Endothelial cell of umbilical vein (primary cell): ENCODE measurements at places on chromosomes 11 and 22.
A peak's percentile ranks its signal among the peaks of the same experiment; 100 is the strongest.

DNA sequence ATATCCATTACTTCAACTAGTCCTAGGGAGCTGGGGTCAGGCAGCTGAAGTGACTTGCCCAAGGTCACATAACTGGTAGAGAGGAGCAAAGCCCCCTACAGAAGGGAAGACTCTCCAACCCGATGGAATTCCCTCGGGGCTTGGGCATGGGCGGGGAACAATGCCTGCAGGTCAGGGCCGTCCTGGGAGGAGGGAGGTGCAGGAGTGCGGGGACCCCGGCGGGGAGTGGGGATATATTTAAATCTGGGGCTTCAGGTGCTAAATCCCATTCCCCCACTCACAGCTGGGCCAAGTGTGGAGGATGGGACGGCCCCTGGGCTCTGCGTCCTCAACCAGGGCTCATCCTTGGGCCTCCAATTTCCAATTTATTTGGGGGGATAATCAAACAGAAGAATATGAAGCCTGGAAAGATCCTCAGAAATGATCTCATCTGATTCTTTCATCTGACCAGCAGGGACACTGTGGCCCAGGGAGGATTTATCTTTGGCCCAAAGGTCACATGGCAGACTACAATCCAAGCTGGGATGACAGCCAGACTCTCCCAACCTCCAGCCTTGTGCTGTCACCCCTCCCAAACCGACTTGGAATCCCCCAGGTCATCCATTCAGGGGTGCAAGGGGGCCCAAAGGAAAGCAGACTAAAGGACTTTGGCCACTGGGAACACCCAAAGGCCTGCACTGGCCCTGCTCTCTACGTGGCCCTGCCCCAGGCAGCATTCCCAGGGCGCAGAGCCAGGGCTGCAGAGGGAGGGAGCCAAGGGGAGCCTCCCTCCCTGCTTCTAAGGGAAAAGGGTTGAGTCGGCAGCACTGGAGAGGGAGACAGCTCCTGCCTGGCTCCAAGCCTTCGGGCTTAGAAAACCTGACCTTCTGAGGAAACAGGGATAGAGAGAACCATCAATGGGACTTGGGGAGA is 8.7 kb upstream of the C1QTNF6 start:
- peak; percentile 74 for DNase-seq

DNA sequence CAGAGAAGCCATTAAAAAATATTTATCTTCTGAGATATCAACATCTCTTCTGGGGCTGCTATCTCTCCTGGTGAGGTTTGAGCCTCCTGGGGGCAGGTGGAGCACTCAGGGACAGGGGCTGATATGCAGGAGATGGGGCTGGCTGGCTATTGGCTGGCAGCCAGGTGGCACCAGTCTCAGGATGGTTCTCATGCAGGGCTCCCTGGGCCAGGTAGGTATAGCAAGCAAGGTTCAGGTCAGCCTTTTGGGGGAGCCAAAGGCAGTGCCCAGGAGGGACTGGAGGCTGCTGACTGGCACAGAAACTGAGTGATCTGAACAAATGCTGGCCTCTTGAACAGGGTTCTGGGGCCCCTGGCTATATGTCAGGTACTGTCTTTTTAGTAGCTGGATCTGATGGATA is 29.7 kb upstream of the EMSY start:
- no peak for DNase-seq

DNA sequence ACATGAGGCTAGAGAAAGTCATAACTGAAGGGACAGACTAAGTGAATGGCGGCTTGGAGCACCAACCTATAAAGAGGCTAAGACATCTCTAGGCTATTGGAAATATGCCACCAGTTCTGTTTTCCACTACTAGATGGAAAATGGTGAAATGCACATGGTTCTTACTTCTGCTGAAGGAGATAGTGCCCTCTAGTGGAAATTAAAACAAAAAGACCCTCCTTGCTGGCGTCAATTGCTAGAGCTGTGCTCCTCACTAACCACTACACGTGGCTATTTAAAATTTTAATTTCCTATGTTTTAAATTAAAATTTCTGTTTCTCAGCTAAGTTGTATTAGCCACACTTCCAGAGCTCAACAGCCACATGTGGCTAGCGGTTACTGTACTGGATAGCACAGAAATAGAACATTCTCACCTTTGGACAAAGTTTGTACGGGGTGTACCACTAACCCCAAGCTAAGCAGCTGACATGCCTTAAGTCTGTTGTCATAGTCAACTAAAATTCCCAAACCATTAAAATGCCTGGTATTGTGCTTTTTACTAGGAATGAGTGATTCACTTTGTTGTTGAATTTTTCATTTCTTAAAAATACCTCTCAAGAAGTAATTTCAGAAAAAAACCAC is 34.1 kb upstream of the CALCA start:
- DNase-seq, result peak; percentile 42

DNA sequence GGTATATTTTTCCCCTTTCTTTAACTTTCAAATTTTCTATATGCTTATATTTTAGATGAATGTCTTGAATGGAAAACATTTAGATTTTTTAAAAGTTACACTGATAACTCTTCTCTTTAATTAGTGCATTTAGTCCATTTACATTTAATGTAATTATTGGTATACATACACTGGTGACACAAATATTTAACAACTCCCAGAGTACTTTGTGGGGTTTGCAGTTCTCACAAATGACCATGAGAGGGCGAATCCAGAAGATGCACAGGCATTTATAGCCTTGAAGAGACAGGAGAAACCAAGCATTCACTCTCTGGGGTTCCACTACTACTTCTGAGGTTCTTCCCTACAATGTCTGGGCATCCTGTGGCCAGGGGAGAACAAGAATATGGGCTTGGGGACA is 125.1 kb downstream of the TIMP3 start:
- no peak for DNase-seq

DNA sequence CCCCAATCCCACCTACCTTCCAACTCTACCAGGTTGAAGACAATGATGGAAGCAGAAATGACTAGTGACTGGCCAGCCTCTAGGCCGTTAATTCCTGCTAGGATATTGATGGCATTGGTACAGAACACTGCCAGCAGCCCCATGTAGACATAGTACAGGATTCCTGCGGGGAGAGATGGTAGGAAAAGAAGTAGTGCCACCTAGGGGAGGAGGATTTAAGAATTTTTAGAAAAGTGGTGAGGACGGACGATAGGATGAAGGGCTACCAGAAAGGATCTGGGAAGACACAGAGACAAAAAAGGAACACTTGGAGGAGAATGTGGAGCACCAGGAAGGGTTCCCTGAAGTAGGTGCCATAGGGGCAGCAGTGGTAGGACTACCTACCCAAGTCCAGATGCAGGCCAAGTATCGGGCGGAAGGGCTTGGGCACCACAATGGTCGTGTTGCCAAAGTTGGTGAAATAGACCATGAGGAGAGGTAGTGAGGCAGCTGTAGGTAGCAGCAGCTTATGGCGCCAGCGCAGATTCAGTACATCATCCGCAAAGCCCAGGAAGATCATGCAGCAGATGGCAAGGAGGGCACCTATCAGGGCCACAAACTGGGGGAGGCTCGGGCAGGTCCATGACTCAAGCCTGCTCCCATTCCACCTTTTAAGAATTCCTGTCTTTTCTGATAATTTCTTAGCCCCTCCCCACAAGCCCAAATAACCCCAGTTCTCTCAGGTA is 1.2 kb downstream of the DPAGT1 start:
- DNase-seq, result peak; percentile 50

- DNase-seq, result no peak
These were observed 149.4 kb downstream of the FEZ1 start for GRCh38 chr11:125346565-125347260.

DNA sequence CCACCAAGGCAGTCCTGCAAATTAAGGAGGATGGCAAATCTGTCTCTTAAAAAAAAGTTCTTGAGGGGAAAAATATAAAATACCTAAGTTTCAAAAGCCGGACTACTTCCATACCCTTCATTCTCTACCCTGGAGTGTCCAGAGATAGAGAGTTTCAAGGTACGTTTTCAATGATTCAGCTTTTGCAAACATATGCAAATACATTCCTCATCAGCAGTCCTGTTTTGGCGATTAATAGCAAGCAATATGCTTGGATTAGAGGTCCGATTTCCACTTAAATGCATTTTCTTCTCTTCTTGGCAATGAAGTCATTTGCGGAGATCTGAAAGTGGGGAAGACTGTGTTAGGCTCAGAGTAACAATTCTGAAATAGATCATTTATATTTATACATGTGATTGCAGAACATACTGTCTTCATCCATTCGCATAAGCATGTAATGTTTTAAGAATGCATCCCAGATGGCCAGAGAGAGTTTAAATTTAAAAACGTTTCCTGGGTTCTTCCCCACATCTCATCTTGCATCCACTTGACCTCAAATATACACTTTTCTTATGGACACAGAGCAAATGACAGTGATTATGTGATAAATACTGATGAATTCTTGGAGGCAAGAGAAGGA is 13.8 kb upstream of the TFIP11 start:
- no peak for DNase-seq

GRCh38 chr22:46509416-46510089 is 27.9 kb downstream of the CELSR1 start:
- no peak for DNase-seq

DNA sequence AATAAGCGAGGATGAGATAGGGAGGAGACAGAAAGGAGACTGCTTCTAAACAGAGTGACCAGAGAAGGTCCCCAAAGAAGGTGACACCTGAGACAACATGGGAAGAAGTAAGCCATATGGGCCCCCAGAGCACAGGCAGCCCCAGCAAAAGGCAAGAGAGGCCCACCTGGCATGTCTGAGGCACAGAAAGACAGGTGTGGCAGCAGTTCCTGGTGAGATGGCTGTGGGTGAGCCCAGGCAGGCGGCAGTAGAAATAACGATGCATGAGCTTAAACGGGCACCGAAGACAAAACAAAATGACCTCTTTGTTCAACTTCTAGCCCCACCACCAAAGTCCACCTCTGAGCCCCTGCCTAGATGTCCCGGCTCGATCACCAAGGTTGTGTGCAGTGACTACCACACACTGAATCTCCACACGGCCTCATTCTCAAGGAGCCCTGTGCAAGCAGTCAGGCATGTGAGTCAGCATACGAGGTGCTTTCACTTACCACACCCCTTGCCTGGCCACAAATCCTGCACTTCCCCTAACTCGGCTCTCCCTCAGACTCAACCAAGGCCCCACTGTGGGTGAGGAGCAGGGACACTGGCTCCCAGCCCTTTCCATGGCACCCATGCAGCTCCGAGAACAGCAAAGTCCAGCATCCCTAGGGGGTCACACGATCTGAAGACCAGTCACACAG is 77.6 kb downstream of the PACSIN2 start:
- no peak for DNase-seq

DNA sequence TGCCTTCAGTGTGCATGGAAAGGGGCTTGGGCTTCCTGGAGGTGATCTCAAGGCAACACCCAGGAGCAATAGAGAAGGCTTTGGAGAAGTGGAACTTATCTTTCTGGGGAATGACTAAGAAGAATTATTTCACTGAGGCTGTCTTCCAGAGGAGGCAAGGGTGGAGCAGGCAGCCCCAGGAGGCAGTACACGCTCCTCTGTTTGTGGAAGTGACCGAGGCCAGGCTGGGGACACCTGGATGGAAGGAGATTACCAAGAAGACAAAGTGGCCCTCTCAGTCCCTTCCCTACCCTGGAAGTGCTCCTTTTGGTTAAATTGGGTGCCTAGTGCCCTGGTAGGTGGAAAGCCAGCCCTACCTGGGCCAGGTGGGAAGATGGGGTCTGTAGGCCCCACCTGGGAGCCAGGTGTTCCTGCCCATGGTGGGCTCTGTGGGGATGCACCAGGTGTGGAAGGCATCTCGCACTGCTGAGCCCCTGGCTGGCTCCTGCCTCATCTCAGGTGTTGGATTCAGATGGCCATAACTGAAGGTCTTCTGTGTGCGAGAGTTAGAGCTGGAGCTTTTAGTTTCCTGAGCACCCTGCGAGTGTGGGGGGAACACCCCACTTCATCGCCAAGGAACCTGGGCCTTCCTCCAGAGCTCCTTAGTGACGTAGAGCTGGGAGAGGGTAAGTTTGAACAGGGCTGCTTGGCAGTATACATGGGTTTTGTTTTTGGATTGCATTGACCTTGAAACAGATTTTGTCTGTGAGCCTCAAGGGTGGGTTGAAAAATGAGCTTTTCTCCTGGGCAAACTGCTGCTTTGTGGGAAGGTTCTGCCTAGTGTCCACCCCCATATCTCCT is 46.1 kb downstream of the MICAL2 start:
- no peak for DNase-seq

DNA sequence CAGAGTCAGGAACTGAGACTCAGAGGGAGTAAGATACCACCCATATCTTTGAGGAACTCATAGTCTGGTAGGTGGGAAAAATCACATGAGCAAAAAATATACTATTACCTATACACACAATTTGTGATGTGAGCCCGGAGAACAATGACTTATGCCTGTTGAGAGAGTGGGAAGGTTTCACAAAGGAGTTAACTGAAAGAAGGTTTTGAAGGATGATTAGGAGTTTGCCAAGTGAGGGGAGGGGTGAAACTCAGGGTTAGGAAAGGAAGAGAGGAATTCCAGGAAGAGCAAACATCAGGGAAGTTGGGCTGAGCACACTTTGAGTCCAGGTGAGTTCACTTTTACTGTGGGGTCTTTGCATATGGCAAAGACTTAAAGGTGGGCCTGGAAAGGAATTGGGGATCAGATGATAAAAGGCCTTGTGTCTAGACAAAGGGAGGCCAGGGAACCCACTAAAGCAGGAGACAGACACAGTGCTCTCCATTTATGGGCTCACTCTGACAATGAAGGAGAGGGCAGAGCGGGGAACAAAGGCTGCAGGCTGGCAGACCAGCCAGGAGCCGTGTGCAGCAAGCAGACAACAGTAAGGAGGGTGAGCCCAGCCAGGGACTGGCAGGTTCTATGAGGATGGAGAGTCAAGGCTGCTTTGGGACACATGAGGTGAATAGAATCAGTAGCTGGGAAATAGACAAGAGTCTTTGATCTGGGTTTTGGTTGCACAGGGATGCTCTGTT is 33.1 kb downstream of the TSPAN18 start:
- no peak for DNase-seq

- no peak for DNase-seq
These were observed 18.1 kb upstream of the EFCAB6 start for GRCh38 chr22:43829904-43830851.

GRCh38 chr22:26033071-26033470 is 136.2 kb upstream of the SEZ6L start:
- DNase-seq, result no peak

- peak; percentile 7 for DNase-seq
These were observed 133.3 kb downstream of the TBC1D22A start for GRCh38 chr22:46895753-46896152.

- DNase-seq, result no peak
These were observed 624.3 kb upstream of the TENM4 start for GRCh38 chr11:80065086-80065485.

- peak; percentile 87 for DNase-seq
These were observed at the start of gene ENDOD1 for GRCh38 chr11:95089620-95090542. Gene ENDOD1, plus strand, starts transcription at chr11:95089846. Its CDS starts 82 bp downstream, at chr11:95089928.
